ENCODE measurements at places on chromosomes 16 and 17.
A peak's percentile ranks its signal among the peaks of the same experiment; 100 is the strongest.

- DNase-seq, result no peak
These were observed 8.6 kb downstream of the CHMP6 start for GRCh38 chr17:81000334-81000630.

GRCh38 chr16:27084307-27085028, 17.7 kb downstream of the C16orf82 start:
- no peak for DNase-seq

DNA sequence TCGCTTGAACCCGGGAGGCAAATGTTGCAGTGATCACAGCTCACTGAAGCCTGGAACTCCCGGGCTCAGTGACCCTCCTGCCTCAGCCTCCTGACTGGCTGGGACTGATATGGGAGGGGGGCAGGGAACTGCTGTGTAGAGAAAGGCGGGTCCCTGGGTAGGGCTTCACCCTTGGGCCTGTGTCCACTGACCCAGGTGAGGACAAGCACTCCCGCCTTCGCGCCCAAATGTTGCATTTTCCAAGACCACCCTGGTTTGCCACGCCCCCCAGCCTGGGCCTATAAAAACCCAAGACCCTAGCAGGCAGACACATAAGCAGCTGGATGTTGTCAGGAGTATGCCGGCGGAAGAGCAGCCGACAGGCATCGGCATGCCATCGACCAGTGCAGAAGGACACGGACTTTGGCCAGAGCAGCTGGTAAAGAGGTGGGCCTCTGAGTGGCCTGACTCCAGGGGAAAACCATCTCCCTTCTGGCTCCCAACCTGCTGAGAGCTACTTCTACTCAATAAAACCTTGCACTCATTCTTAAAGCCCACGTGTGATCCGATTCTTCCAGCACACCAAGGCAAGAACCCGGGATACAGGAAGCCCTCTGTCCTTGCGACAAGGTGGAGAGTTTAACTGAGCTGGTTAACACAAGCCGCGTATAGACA, 19.1 kb downstream of the SMYD4 start:
- DNase-seq, result no peak

DNA sequence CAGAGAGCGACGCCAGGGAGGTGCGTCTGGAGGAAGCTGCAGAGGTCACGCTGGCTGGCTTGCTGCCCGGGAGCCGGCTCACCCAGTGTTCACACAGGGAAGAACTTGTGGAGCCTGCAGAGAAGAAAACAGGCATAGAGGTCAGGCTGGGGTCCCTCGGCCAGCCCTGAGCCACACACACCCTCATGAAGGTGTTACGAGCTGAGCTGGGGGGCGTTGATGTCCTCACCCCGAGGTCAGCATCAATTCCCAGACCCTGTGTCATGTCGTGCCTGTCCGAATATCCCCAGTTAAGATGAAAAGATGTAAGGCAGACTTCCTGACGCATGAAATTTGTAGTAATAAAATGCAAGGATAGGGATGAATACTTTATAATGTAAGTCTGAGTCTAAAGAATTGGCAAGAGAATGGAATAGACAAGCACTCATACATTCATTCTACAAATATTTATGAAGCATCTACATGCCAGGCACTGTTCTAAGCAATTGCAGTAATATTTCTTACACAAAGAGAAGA, 77.1 kb downstream of the USP31 start:
- peak; percentile 10 for DNase-seq

GRCh38 chr17:49687878-49688491, 10.1 kb upstream of the SPOP start:
- no peak for DNase-seq

DNA sequence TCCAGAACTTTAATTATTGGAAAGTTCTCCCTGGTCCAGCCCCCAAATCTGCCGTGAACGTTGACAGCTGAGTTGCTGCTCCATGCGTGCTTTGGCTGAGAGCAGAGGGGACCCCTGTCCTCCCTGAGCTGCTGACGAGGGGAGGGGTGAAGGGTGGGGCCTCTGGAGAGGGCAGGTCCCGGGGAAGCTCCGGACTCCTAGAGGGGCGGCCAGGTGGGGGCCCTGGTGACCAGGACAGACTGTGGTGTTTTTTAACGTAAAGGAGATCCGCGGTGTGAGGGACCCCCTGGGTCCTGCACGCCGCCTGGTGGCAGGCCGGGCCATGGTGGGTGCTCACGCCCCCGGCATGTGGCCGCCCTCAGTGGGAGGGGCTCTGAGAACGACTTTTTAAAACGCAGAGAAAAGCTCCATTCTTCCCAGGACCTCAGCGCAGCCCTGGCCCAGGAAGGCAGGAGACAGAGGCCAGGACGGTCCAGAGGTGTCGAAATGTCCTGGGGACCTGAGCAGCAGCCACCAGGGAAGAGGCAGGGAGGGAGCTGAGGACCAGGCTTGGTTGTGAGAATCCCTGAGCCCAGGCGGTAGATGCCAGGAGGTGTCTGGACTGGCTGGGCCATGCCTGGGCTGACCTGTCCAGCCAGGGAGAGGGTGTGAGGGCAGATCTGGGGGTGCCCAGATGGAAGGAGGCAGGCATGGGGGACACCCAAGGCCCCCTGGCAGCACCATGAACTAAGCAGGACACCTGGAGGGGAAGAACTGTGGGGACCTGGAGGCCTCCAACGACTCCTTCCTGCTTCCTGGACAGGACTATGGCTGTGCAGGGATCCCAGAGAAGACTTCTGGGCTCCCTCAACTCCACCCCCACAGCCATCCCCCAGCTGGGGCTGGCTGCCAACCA, at the start of gene MC1R:
Gene MC1R, plus strand, starts transcription at position 410 of the 895 bp plus-strand sequence. Its CDS starts 397 bp downstream, at position 807.
- DNase-seq, result no peak

GRCh38 chr16:2775765-2776499, 1.1 kb downstream of the ELOB start:
- DNase-seq, result no peak

GRCh38 chr17:54771409-54771915, 129.2 kb upstream of the TOM1L1 start:
- no peak for DNase-seq

DNA sequence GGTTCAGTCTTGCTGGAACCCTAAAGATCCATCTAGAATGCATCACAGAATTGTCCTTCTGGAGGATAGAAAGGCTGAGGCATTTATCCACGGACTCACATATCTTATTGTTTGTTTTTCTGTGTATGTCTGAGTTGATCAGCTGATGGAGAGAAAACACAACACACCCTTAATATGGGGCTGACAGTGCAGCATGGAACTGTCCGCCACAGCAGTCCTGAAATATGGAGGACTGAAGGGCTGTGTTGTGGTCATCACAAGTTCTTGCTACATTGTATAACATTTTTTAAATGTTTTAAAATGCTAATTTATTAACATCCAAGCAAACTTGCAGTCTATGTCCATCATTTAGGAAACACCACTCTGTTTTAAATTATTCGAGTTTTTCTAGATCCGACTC, 448.9 kb upstream of the ERCC4 start:
- DNase-seq, result no peak

- DNase-seq, result peak; percentile 37
These were observed at the start of gene CTF1 for GRCh38 chr16:30896261-30896888. Gene CTF1, plus strand, starts transcription at chr16:30896614. Its CDS starts 30 bp downstream, at chr16:30896644.

- no peak for DNase-seq
These were observed 808.9 kb downstream of the CDH11 start for GRCh38 chr16:64312980-64313379.

Data from retinal pigment epithelial cell (primary cell).